Esophagus muscularis mucosa (tissue), 4 donors: ENCODE measurements at places on chromosomes 6 and 20. TPM values are rescaled to one million over a fixed set of nuclear protein-coding genes. Genes with fewer than 3 reads are reported as not detected.

DNA sequence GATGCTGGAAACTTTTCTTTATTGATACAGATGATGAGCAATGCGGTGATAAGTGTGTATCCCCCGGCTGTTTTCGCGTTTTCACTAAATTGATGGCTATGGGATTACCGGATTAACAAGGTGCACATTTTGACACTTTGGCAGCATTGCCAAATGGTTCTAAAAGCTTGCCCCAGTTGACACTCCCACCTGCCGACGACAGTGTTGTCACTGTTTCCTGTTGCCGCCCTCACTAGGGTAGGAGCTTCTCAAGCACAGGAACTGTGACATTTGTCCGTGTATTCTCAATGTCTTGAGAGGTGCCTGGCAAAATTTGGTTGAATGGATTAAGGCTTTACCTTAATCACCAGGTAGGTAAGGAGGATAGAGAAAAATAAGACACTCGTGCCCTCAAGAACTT is 9.8 kb upstream of the MAPK13 start:
- peaks cover 13% of the 10 kb centered on the region for H3K36me3 ChIP-seq
- H3K4me1 ChIP-seq = peaks cover 28% of the 10 kb centered on the region
- H3K4me3 ChIP-seq = no peak overlapping the region
- no peaks in the 10 kb centered on the region for H3K27me3 ChIP-seq

GRCh38 chr6:118813775-118814174 is 80.2 kb upstream of the ASF1A start:
- no peak overlapping the region for H3K4me3 ChIP-seq
- H3K4me1 ChIP-seq = no peaks in the 10 kb centered on the region
- DNase-seq = no peak
- peaks cover 5% of the 10 kb centered on the region for H3K36me3 ChIP-seq
- no peaks in the 10 kb centered on the region for H3K27me3 ChIP-seq

GRCh38 chr20:36102809-36103596 is 51.5 kb upstream of the EPB41L1 start:
- no peaks in the 10 kb centered on the region for H3K36me3 ChIP-seq
- no peak overlapping the region for H3K4me3 ChIP-seq
- H3K27me3 ChIP-seq = no peaks in the 10 kb centered on the region
- H3K4me1 ChIP-seq = peaks cover 20% of the 10 kb centered on the region
- H3K27ac ChIP-seq = no peak overlapping the region
- no peak for DNase-seq

DNA sequence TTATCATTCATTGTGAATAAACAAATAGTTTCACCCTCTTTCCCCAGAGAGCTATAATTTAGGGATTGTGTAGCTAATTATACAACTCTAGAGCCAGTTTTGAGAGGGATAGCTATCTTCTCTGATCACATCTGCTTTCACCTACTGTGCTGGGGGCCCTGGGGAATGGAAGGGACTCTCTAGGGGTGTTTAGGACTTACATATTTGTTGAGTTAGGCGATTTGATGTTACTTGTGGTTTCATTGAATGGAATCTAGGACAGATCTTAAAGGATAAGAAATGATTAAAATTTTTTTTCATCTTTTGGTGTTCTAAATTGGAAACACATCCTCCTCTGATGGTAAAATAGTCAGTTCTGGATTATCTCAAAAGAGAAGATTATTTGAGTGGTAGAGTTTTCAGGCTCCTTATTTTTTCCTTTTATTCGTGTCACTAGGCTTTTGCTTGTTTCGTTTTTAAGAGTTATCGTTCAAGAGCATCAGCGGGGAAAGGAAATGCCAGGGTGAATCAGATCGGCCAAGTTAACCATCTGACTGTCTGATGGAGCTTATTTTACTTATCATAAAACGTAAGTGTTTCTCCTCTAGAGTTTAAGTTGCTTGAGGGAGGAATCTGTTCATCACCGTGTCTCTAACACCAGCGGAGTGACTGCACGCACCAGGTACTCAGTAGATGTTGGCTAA is 236.7 kb downstream of the FARS2 start:
- no peak overlapping the region for H3K4me3 ChIP-seq
- no peak overlapping the region for H3K27ac ChIP-seq
- H3K36me3 ChIP-seq = no peaks in the 10 kb centered on the region
- H3K4me1 ChIP-seq = peaks cover 3% of the 10 kb centered on the region
- H3K27me3 ChIP-seq = no peaks in the 10 kb centered on the region
- no peak for DNase-seq

DNA sequence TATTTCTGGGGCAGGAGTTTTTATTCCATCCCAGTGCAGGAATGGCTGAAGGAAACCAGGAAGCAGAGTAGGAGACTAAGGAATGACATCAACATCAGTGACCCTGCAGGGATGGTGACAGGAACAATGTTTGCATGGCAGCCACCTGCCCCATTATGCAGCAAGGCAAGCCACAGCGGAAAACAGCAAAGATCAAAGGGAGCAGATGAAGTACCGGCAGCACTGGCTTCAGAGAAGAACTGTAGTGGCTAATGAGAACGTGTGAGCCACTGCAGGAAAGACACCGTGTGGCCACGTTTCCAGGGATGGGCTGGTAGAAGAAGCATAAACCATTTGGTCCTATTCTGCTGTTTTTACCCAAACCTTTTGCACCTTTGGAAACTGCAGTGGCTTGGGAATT is 52.9 kb upstream of the TAB2 start:
- no peak for DNase-seq
- H3K27ac ChIP-seq = no peak overlapping the region
- H3K27me3 ChIP-seq = no peaks in the 10 kb centered on the region
- peaks cover 4% of the 10 kb centered on the region for H3K4me1 ChIP-seq
- H3K36me3 ChIP-seq = no peaks in the 10 kb centered on the region

The PDE10A gene
- 2.9 TPM for total RNA-seq
